CD4-positive, alpha-beta T cell treated with Interleukin-1 beta for 1 hour (primary cell): ENCODE measurements at places on chromosomes 5 and 9.

- DNase-seq, result no peak
These were observed 6.6 kb downstream of the FBXW11 start for GRCh38 chr5:171999877-172000276.

DNA sequence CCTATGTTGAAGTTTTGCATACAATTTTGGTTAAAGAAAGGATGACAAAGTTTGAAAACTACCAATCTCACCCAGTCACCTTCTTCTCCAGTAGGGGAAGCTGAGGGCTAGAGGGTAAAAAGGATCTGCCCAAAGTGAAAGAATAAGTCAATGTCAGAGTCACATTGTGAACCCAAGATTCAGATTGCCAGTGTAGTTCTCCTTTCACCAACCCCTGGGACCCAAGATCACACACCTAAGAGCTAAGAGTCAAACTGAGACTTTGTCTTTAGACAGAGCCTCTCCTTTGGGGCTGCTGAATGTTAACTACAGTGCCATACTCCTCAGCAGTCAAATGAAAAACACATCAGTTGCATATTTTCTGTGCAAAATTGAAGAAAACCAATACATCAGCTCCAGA, 210.6 kb downstream of the ATP10B start:
- no peak for DNase-seq

- DNase-seq, result no peak
These were observed 513.9 kb downstream of the MAN2A1 start for GRCh38 chr5:110203661-110204060.

DNA sequence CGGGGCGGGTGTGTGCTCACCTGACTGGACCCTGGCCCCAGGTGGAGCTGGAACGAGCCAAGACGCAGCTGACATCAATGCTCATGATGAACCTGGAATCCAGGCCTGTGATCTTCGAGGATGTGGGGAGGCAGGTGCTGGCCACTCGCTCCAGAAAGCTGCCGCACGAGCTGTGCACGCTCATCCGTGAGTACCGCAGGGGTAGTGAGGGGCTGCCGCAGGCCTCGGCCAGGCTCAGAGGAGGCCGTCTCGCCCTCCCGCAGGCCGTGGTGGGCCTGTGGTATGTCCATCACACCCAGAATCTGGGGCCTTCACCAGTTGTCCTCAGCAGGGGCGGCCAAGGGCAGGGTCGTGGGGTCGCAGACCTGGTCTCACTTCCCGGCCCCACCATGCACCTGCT, 11.3 kb downstream of the PMPCA start:
- DNase-seq, result no peak

- no peak for DNase-seq
These were observed 99.8 kb downstream of the RALGPS1 start for GRCh38 chr9:127014216-127014909.

DNA sequence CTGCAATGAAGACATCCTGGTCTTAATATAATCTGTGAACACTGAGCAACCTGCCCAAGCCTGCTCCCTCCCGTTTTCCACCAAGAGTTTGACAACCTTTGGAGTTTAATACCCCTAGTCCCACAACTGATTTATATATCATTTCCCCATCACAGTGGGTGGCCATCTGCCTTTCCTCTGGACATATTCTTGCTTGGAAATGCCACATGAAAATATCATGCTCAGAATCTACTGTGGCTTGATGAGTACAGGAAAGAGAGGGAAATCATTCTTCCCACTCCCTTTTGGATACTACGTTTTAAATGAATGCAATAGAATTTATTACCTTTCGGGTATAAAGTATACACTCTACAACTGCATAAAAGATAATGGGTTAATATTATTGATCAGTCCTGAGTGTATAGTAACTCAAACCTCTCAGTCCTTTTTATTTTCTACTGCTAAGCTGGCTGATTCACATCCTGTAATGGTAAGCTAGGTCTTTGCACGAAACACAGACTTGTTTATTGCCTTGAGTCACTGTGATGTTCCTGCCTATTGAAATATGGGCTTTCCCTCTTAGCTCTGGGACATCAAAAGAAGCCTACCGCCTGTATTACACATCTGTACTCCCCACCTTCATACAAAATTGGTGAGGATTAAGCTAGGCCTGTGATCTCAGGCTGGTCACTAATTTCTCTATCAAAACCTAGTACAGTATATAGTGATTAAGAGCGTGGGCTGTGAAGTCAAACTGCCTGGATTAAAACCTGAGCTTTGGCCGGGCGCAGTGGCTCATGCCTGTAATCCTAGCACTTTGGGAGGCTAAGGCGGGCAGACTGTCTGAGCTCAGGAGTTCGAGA, 67.6 kb upstream of the NR5A1 start:
- DNase-seq, result no peak

- no peak for DNase-seq
These were observed 201.7 kb upstream of the PTGER4 start for GRCh38 chr5:40477856-40478546.

GRCh38 chr5:112186401-112186990, 232.6 kb downstream of the EPB41L4A start:
- DNase-seq, result no peak

DNA sequence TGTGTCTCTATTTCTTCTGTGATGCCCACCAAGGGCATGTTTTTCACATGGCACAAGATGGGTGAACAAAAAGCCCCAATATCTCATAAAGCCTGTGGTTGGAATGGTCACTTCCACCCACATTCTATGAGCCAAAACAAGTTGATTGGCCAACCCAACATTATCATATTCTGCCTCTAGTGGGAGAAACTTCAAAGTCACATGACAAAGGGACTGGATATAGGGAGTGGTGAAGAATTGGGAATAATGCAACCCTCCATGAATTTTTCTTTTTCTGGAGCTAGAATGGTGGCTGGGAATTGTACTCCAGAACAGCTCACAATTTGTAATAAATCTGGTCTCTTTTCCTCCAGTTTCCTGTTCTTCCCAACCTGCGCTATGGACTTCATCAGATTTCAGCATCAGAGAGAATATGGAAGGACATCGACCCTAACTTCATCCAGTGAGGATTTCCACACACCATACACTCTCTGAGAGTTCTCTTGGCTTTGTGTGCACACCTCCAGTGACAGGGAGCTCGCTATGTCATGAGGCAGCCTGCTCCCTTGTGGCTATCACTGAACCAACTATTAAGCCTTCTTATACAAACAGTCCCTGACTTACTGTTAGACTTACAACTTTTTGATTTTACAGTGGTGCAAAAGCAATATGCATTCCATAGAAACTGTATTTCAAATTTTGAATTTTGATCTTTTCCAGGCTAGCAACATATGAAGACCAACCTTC, 12.0 kb upstream of the B4GALT1 start:
- DNase-seq, result peak; percentile 33

DNA sequence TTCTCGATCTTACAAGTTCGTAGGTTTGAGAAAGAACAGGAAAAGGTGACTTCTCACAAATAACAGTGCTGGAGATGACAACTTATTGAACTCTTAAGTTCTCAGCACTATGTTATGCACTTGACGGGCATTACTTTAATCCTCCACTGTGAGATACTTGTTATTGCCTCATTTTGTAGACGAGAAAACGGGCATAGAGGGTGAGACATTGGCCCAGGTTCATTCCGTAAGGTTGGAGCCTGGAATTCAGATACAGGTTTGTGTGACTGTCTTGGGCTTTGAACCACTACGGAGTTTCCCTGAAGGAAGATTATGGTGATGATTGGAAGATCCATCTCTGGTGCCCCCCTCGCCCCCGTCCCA, 657 bp downstream of the MAT2B start:
- DNase-seq, result no peak

DNA sequence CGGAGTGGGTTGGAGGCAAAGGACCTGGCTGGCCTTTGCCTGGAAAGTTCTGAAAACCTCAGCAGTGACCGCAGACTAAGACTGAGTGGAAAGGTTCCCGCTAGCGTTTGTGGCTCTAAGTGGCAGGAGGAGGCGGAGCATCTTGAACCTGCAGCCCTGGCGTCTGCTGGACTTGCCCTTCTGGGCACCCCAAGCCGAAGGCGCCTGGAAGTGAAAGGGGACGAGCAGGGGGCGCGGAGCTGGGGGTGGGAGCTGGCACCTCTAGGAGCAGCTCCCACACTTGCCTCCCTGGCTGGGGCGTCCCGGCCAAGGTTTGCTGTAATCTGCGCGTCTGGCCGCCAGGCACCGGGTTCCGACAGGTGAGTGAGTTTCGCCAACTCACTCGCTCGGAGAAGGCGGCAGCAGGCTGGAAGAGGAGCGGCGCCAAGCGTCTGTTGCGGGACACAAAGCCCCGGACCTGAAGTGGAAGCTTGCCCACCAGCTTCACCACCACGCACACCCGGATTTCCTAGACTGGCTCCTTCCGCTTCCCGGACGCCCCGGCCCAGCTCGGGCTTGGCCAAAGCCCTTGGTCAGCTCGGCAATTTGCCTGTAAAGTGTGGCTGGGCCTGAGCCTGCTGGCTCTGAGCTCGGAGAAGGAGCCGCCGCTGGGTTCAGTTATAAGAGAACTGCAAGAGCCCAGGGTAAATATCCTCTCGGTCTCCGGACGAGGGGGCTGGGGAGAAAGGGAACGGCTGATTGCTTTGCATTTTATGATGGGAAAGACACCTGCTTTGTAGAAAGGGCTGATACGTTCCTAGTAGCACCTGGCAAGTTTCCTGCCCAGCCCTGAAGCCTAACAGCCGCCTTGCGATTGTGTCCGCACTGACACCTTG, at the start of gene GNA14:
Gene GNA14, minus strand, starts transcription at position 89 of the 875 bp plus-strand sequence. CDS start 529 bp downstream, outside the sequence.
- no peak for DNase-seq

DNA sequence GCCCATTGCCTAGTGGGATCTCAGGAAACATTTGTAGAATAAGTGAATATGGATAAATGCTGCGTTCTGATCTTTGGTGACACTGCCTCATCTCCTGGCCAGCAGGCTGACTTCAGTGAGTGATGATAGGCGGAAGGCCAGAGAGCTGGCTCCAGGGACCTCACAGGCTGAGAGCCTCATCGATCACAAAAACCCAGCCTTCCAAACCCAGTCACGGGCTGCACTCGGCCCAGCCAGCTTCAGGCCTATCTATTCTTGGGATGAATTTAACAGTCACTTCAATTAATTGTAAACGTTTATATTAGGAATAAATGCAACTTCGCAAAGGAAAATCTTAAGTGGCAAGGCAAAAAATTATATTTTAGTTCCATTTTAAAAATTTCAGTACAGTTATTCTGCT, 201.6 kb downstream of the IRX2 start:
- no peak for DNase-seq

DNA sequence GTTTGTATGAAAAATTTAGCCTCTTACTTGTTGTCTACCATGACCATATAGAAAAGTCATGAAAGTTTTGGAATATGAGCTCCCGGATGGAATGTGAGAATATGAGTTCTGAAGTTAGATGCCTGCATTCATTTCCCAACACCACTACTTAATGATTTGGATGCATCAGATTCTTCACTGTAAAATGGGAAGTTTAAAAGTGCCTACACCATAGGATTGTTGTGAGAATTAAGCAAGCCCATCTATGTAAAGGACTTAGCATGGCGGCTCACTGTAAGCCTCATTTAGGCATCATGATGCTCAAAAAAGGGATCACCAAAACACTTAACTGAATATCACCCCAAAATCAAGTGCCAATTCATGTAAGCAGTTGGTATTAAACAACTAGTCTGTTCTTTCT, 177.3 kb downstream of the RAB3C start:
- no peak for DNase-seq
